ENCODE measurements at places on chromosomes 11 and 22.

- DNase-seq, result no peak
Measured at GRCh38 chr22:17085277-17086181, 729 bp downstream of the IL17RA start.

GRCh38 chr11:85299258-85299942, 327.7 kb downstream of the DLG2 start:
- no peak for DNase-seq

DNA sequence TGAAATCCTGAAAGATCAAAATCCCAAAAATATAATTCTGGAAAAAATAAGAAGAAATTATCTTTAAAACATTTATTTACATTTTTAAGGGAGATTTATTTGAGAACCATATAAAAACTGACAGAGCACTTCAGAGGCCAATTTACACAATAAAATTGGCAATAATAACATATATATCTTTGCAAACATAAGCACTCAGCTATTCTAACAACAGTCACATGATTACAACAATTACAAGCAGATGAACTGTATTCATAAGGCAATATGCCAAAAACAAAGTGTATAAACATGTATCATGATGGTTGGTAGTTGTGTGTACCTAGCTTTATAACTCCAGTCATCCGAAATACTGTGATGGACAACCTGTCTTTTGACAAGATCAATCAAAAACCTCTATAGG, 17.7 kb upstream of the RASSF10 start:
- DNase-seq, result no peak

DNA sequence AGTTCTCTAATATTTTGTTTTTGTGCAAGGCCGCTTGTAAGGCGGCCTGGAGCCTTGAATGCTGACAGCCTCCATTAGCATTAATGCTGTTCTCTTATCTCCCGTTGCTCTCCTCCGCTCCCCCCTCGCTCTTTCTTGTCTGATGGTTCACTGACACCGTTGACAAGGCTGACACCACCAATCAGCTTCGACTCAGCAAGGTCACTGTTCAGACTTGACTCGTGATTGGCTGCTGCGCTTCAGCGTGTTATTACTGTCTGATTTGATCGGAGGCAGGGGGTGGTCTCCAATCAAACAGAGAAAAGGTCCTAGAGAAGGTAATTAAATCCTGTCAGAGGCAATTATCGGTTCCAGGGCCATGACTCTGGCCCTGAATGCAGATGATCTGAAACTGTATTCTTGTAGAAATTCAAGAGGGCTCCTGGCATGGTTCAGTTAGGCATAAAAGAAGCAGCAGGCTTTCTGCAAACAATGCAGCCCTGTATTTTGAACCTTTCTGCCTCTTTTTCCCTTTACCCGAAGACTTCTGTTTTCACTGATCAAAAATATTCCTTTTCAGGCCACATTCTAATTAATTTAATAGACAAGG, 49.3 kb upstream of the MPPED2 start:
- peak; percentile 25 for DNase-seq

- no peak for DNase-seq
Measured at GRCh38 chr22:41446057-41446501, 522 bp downstream of the TOB2 start.

All from hypothalamus (tissue), 51 donors.